NCI-H187 (cell line): ENCODE measurements at places on chromosomes 5 and 9.

DNA sequence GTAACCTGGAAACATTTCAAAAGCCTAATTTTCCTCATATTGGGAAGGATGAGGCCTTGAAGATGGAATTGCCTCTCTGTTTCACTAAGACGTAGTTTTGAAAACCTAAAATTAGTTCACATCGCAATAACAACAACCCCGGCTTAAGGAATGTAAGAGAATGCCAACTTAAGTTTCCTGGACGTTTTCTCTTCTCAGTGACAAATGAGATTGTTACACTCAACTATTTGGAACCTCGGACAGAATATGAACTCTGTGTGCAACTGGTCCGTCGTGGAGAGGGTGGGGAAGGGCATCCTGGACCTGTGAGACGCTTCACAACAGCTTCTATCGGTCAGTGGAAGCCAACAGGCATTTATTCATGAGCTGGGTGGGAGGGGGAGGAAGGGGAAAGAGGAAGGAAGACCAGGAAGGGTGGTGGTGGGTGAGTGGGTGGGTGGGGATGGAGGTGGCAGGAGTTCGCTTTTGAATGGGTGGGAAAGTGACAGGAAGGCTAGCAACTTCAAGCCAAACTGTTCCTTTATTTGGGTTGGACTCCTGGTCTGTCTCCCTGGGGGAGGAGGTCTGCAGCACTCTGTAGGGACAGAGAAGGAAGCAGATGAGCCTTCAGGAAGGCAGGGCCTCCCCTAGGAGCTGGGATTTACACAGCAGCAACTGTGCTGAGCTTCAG lies 83.4 kb downstream of the TEK start:
- no peak for DNase-seq

DNA sequence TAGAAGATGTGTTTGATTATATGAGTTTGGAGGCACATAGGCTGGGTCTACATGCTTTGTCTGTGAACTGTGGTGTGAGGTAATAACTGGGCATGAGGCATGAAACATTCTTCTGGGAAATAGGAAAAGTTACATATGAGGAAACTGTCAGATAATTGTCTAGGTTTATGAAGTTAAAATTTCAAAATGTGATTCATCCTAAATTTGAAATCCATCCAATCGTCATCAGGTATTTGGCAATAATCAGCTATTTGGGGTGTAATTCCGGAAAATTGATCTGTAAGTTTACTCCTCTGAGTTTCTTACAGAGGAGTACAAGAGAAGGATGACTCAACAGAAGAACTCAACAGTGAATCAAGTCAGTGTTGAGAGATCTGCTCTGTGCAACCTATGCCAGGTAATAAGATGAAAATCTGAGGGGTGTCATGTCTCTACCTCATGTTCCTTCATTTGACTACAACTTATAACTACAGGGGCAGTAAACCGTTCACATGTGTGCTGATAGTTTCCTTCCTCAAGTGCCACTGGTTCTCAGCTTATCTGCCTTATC lies 1171.6 kb upstream of the CDH18 start:
- no peak for DNase-seq

- DNase-seq = no peak
Measured at GRCh38 chr9:36924071-36924470, 110.0 kb downstream of the PAX5 start.

- no peak for DNase-seq
Measured at GRCh38 chr5:107275333-107275732, 395.4 kb downstream of the EFNA5 start.

DNA sequence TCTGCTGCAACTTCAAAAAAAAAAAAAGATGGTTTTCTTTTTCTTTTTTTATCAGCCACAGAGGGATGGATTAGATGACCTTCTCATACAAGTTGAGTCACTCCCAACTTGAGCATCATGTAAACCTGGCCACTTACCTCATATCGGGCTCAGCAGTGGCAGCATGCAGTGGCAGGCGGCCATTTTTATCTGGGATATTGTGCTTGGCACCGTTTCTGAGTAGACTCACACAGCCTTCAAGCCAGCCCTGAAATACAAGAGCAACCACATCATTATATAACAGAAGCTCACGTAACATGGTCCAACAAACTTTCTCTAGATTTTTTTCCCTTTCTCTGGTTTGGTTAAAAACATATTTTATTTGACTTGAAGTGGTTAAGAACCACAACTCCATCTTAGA lies 62.6 kb downstream of the ANKRD55 start:
- no peak for DNase-seq

DNA sequence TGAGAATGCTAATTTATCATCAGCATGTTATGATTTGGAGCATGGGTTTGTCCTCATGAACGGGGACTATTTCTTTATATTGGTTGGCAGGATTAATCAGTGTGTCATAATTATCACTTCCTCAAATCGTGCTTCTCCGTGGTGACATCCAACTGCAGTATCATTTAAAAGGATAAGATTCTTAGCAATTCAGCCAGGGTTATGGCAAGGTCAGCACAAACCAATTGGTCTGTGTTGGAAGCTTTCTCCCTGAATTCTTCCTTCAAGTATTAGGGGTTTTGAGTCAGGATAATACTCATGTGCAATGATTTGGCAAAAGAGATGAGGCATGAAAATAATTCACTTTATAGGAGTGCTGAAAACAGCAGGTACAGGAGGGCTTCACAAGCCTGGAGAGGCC lies 5.5 kb upstream of the CAMLG start:
- no peak for DNase-seq

DNA sequence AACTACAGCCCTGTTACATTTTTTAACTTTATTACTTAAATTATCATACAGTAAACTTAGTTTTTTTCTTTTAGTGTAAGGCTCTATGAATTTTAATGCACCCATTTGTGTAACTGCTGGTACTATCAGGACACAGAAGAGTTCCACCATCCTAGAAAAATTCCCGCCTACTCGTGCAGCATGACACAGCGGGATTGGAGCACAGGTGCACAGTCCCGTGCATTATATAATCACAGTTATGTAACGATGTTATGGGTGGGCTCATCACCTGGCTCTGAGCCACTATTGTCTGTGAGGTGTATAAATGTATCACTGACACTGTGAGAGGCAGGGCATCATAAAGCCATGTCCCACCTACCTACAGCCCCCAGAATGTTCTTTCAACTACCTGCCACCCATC lies 80.7 kb downstream of the DRD1 start:
- DNase-seq = peak; percentile 27

DNA sequence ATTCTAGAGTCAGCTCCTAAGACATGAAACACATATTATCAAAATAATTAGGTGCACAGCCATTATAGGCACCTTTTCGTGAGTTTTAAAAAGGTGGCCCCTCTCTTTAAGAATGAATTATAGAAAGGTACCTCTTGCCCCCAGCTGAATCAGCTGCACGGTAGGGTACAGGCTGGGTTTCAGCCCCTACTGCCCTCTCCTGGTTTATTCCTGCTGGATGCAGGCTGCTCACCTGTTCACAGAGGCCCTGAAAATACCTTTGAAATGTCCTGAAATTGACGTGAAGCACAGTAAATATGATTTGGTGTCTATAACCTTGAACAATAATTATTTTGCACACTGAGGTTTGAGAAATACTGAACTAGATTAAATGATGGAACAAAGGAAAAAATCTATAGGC lies 504.8 kb upstream of the SGCD start:
- no peak for DNase-seq

GRCh38 chr9:4740388-4740637 lies 689 bp downstream of the AK3 start:
- DNase-seq = no peak

GRCh38 chr9:130535818-130536521 lies 43.4 kb upstream of the FUBP3 start:
- DNase-seq = peak; percentile 81

GRCh38 chr9:33236571-33236970 lies 3.4 kb upstream of the SPINK4 start:
- DNase-seq = no peak

DNA sequence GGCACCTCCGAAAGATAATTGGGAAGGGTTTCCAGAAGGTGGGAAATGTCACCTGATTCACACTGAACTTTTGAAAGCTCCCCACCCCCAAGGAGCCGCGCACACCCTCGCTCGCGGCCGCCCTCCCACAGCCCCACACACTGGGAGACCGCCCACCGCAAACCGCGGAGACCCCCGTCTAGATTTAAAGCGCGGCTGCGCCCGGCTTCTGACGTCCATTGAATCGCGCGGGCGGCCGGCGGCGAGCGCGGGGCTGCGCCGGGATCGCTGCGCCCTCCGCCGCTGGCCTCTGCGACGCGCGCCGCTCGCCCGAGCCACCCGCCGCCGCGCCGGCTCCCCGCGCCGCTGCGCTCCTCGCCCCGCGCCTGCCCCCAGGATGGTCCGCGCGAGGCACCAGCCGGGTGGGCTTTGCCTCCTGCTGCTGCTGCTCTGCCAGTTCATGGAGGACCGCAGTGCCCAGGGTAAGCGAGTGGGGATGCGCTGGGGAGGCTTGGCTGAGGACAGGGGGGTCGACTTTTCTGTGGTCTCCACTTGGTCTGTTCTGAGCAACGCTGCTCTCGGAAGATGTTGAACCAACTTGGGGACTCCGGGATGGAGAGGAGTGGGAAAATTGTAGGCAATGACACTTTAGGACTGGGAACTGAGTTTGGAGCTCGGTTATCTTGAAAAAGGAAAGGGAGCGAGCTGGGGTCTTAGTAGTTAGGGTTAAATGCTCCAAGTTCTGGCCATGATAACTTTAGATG lies at the start of gene FST:
Gene FST, plus strand, starts transcription at position 214 of the 743 bp plus-strand sequence. Its CDS starts 163 bp downstream, at position 377.
- no peak for DNase-seq

GRCh38 chr5:86999951-87000350 lies 267.7 kb upstream of the RASA1 start:
- no peak for DNase-seq

- DNase-seq = no peak
Measured at GRCh38 chr5:35438288-35438687, 179.4 kb upstream of the SPEF2 start.

- DNase-seq = no peak
Measured at GRCh38 chr9:14238079-14238478, 75.9 kb downstream of the NFIB start.

GRCh38 chr5:38347040-38347763 lies 88.8 kb downstream of the EGFLAM start:
- DNase-seq = no peak

- DNase-seq = no peak
Measured at GRCh38 chr9:137174722-137175293, 3.0 kb upstream of the TMEM210 start.

DNA sequence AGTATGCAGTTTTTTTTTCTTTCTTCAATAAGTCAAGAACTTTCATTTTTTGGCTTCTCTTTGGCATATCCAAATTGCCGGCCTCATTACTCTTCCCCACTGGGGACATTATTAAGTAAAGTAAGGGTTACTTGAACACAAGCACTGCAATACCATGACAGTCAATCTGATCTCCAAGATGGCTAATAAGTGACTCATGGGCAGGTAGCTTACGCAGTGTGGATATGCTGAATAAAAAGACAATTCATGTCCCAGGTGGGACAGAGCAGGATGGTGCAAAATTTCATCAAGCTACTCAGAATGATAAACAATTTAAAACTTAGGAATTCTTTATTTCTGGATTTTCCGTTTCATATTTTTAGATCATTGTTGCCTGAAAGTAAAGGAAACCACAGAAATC lies 671.8 kb downstream of the ACTL7B start:
- DNase-seq = no peak

DNA sequence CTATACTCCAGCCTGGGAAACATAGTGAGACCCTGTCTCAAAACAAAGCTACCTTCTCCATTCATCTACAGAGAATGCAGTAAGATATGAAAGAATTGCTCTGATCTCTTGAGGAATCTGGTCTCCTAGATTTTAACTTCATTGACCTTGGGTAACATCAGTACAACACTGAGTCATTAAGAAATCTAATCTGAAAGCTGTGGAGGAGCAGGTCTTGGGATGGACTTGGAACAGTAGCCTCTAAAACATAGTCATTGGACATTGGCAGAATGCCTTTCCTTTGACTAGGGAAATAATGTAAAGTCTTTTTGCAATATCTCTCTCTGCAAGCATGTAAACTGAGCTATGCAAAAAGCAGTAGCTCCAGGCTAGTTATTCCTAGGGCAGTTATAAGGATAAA lies 58.1 kb downstream of the KCNN2 start:
- no peak for DNase-seq

GRCh38 chr5:87570366-87570765 lies 157.6 kb upstream of the CCNH start:
- no peak for DNase-seq
